Stimulated activated CD4-positive, alpha-beta T cell treated with anti-CD3 and anti-CD28 coated beads, Interleukin-2, amount 100 ng/mL, for 48 hours (primary cell): ENCODE measurements at places on chromosomes 1 and 21.
A peak's percentile ranks its signal among the peaks of the same experiment; 100 is the strongest.

- DNase-seq = no peak
Observed at GRCh38 chr21:37455504-37455911, 88.9 kb downstream of the DYRK1A start.

GRCh38 chr21:45923146-45923545, 58.4 kb upstream of the COL6A1 start:
- peak; percentile 56 for DNase-seq

DNA sequence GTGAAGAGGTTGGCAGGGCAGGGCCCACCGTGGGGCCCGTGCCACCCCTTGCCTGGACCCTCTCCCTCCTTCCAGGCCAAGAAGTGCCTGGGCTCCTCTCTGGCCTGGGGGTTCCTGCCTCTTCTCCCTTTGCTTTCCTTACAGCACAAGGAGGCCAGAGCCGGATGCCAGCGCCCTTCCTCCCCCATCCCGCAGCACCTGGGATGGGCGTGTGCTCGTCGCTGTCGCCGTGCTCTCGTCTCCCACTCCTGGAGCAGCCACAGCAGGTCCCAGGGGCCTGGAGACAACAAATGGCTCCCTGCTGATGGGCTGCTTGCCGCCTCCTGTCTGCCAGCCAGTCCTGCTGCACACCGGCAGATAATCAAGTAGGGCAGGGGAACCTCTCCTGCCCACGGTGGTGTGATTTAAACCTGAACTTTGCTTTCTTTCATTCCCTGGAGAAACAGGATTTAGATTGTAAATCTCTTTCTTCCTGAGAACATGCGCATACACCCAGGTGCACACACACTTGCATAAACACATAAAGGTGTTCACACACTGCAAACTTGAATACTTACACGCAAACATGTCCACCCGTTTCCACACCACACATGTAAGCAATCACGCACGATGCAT, 50.8 kb upstream of the POU3F1 start:
- no peak for DNase-seq

GRCh38 chr1:1599030-1599934, 653 bp downstream of the FNDC10 start:
- DNase-seq = peak; percentile 35

DNA sequence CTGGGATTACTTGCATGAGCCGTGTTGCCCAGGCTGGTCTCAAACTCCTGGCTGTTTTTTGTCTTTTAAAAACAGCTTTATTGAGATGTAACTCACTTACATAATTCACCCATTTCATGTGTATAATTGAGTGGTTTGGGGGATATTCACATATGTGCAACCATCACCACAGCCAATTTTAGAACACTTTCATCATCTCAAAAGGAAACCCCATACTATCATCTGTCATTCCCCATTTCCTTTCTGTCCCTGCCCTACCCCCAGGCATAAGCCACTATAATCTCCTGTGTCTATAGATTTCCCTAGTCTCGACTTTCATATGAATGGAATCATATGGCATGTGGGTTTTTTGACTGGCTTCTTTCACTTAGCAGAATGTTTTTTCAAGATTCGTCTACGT, 43.3 kb downstream of the GPR137B start:
- DNase-seq = no peak

DNA sequence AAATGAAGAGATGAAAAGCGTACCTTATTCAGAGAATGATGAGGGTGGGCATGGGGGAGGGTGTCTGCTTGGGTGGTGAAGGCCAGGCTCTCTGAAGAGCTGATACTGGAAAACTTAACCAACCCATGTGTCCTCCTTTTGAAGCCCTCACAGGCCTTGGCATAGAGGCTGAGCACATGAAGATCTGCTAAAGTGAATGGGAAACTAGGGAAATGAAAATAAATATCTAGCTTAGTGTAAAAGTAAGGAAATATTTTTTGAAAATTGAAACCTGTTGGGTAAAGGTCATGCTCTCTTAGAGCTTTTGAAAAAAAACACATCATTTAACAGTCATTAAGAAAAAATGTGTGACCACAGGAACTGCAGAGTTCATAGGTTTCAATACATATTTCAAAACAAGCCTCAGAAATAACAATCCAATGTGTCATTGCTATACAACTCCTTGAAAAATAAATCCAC, 40.5 kb upstream of the RALGPS2 start:
- no peak for DNase-seq

- DNase-seq = no peak
Observed at GRCh38 chr1:2307064-2307605, 79.0 kb downstream of the SKI start.
